NCI-H2081 (cell line): ENCODE measurements at places on chromosomes 5 and 9.

- DNase-seq = no peak
Observed at GRCh38 chr5:78930721-78931120, 54.4 kb downstream of the ARSB start.

- no peak for DNase-seq
Observed at GRCh38 chr5:29134418-29134817, 2059.1 kb upstream of the CDH6 start.

DNA sequence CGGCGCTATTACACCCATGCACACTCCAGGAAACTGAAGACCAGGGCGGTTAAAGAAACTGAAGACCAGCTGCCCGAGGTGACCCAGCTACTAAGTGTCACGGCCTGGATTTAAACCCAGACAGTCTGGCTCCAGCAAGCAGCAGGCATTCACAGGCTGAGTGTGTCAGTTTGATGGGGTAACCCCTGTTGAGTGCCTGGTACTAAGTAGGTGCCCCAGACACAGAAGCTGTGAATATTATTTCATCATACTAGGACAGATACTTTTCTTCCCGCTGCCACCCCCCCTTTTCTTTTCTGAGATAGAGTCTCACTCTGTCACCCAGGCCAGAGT is 7.3 kb downstream of the ENG start:
- no peak for DNase-seq

GRCh38 chr5:2006971-2007291 is 124.2 kb upstream of the IRX4 start:
- DNase-seq = no peak

GRCh38 chr9:101683236-101683635 is 55.2 kb downstream of the GRIN3A start:
- no peak for DNase-seq

GRCh38 chr5:135318037-135318436 is 81.0 kb downstream of the MACROH2A1 start:
- DNase-seq = no peak

GRCh38 chr9:14170392-14170931 is 143.5 kb downstream of the NFIB start:
- DNase-seq = no peak
